A549 treated with CpdA at 1 μM for 4 hours (cell line): ENCODE measurements at places on chromosomes 11 and 22. TPM values are rescaled to one million over a fixed set of nuclear protein-coding genes. Genes with fewer than 3 reads are reported as not detected.

Gene TEX54
- not detected in 5 replicates for total RNA-seq

Gene OR8A1
- total RNA-seq: not detected in 5 replicates

Gene B3GAT1
- 0.02 TPM in 1 of 5 replicates, not detected in the others for total RNA-seq

Gene PAMR1
- total RNA-seq: not detected in 5 replicates

Gene CYTH4
- total RNA-seq: 0.82 to 1.2 TPM (median 1.0 TPM) in 5 replicates

Gene ANKK1
- total RNA-seq: 0.02 to 0.12 TPM in 2 of 5 replicates, not detected in the others

Gene IMMP1L
- 30.3 to 60.1 TPM (median 38.3 TPM) in 5 replicates for total RNA-seq

Gene CHKB
- 16.9 to 24.5 TPM (median 19.0 TPM) in 5 replicates for total RNA-seq

Gene RFPL2
- 0.09 to 0.30 TPM (median 0.20 TPM) in 5 replicates for total RNA-seq

Gene LINC01488
- total RNA-seq: not detected in 5 replicates

Gene SERPIND1
- 0.07 TPM in 1 of 5 replicates, not detected in the others for total RNA-seq

Gene FOLR1
- not detected in 5 replicates for total RNA-seq

Gene SLC22A6
- total RNA-seq: not detected in 5 replicates

Gene CFAP300
- 4.4 to 5.9 TPM (median 5.6 TPM) in 5 replicates for total RNA-seq

Gene RNF215
- total RNA-seq: 16.0 to 20.7 TPM (median 17.3 TPM) in 5 replicates

Gene CARD18
- not detected in 5 replicates for total RNA-seq

Gene C11orf86
- total RNA-seq: 30.0 to 57.8 TPM (median 47.5 TPM) in 5 replicates

Gene RNF214
- total RNA-seq: 8.7 to 11.6 TPM (median 9.4 TPM) in 5 replicates

Gene OR51E1
- not detected in 5 replicates for total RNA-seq

Gene LRRC75B
- total RNA-seq: 5.8 to 9.6 TPM (median 8.2 TPM) in 5 replicates

Gene IGF2
- 1.3 to 3.3 TPM (median 1.9 TPM) in 5 replicates for total RNA-seq

Gene OR52E8
- total RNA-seq: not detected in 5 replicates

Gene HEPHL1
- total RNA-seq: not detected in 5 replicates

Gene ZPR1
- 47.0 to 62.1 TPM (median 60.3 TPM) in 5 replicates for total RNA-seq

Gene KIAA0930
- total RNA-seq: 73.5 to 98.0 TPM (median 94.6 TPM) in 5 replicates

Gene PARVG
- not detected in 5 replicates for total RNA-seq

Gene SYNGR1
- 9.3 to 14.0 TPM (median 11.6 TPM) in 5 replicates for total RNA-seq

Gene CYP2D6
- total RNA-seq: 0.30 to 0.81 TPM (median 0.54 TPM) in 5 replicates

Gene INS
- total RNA-seq: not detected in 5 replicates

Gene ANKRD13D
- 20.0 to 29.6 TPM (median 25.1 TPM) in 5 replicates for total RNA-seq

Gene HSD17B12
- 65.5 to 82.1 TPM (median 70.4 TPM) in 5 replicates for total RNA-seq

Gene OR51B2
- total RNA-seq: not detected in 5 replicates

Gene RAC2
- 0.11 to 0.27 TPM (median 0.25 TPM) in 4 of 5 replicates, not detected in the other for total RNA-seq

Gene DDX25
- total RNA-seq: 0.02 to 0.05 TPM in 2 of 5 replicates, not detected in the others

Gene C22orf42
- total RNA-seq: not detected in 5 replicates

Gene FAM180B
- total RNA-seq: 0.10 TPM in 1 of 5 replicates, not detected in the others

Gene ZNF280B
- 1.4 to 1.8 TPM (median 1.5 TPM) in 5 replicates for total RNA-seq

Gene MAJIN
- 0.10 TPM in 1 of 5 replicates, not detected in the others for total RNA-seq

Gene TREH
- not detected in 5 replicates for total RNA-seq

Gene PATE4
- not detected in 5 replicates for total RNA-seq

Gene PHF21B
- total RNA-seq: 0.57 to 1.9 TPM (median 0.89 TPM) in 5 replicates

Gene TRPM5
- not detected in 5 replicates for total RNA-seq

Gene USP2
- 0.24 to 0.60 TPM (median 0.45 TPM) in 5 replicates for total RNA-seq

Gene KRTAP5-9
- 0.05 to 0.12 TPM in 2 of 5 replicates, not detected in the others for total RNA-seq

Gene PELI3
- total RNA-seq: 4.2 to 6.4 TPM (median 4.6 TPM) in 5 replicates

Gene KRTAP5-1
- not detected in 5 replicates for total RNA-seq

Gene LZTR1
- total RNA-seq: 14.4 to 20.8 TPM (median 17.0 TPM) in 5 replicates

Gene CLDN5
- total RNA-seq: not detected in 5 replicates

Gene CBLIF
- total RNA-seq: not detected in 5 replicates

Gene ZNF214
- 0.59 to 1.1 TPM (median 0.95 TPM) in 5 replicates for total RNA-seq
